ENCODE measurements at places on chromosomes 13 and 19. TPM values are rescaled to one million over a fixed set of nuclear protein-coding genes. Genes with fewer than 3 reads are reported as not detected.

Gene MCF2L
- total RNA-seq, result 9.3 TPM

Gene LILRB1
- 2.3 TPM for total RNA-seq

Gene LYPD3
- 1.8 TPM for total RNA-seq

Gene ATG4D
- total RNA-seq, result 66.6 TPM

Gene CCDC8
- total RNA-seq, result not detected

Gene RNF225
- 0.94 TPM for total RNA-seq

Gene MEIOSIN
- not detected for total RNA-seq

Gene RFXAP
- 16.5 TPM for total RNA-seq

Gene MEF2B
- 5.2 TPM for total RNA-seq

- H3K27me3 ChIP-seq, result peaks cover 19% of the 10 kb centered on the region
- DNase-seq, result peak; percentile 81
- peaks cover 8% of the 10 kb centered on the region for H3K36me3 ChIP-seq
- H3K4me3 ChIP-seq, result peak overlapping the region; percentile 61
Measured at GRCh38 chr19:45499196-45500180, 1.2 kb downstream of the PPM1N start.

GRCh38 chr19:1704339-1704738, 49.0 kb upstream of the ONECUT3 start:
- H3K27me3 ChIP-seq, result peaks cover 28% of the 10 kb centered on the region
- no peak for DNase-seq
- peaks cover 10% of the 10 kb centered on the region for H3K4me1 ChIP-seq
- H3K4me3 ChIP-seq, result no peak overlapping the region
- no peaks in the 10 kb centered on the region for H3K36me3 ChIP-seq

- H3K4me1 ChIP-seq, result no peaks in the 10 kb centered on the region
- DNase-seq, result no peak
- no peaks in the 10 kb centered on the region for H3K27me3 ChIP-seq
- no peak overlapping the region for H3K4me3 ChIP-seq
- no peaks in the 10 kb centered on the region for H3K36me3 ChIP-seq
- H3K27ac ChIP-seq, result no peak overlapping the region
Measured at GRCh38 chr13:108049211-108049610, 166.1 kb downstream of the LIG4 start.

GRCh38 chr19:56966225-56966696, 125.7 kb upstream of the PEG3 start:
- no peak for DNase-seq
- H3K4me3 ChIP-seq, result no peak overlapping the region
- H3K36me3 ChIP-seq, result no peaks in the 10 kb centered on the region
- H3K27me3 ChIP-seq, result no peaks in the 10 kb centered on the region
- H3K4me1 ChIP-seq, result no peaks in the 10 kb centered on the region

GRCh38 chr13:60619461-60619860, 222.4 kb downstream of the TDRD3 start:
- no peaks in the 10 kb centered on the region for H3K36me3 ChIP-seq
- no peak for DNase-seq
- H3K27ac ChIP-seq, result no peak overlapping the region
- H3K27me3 ChIP-seq, result peaks cover 14% of the 10 kb centered on the region
- no peak overlapping the region for H3K4me3 ChIP-seq
- H3K4me1 ChIP-seq, result no peaks in the 10 kb centered on the region

DNA sequence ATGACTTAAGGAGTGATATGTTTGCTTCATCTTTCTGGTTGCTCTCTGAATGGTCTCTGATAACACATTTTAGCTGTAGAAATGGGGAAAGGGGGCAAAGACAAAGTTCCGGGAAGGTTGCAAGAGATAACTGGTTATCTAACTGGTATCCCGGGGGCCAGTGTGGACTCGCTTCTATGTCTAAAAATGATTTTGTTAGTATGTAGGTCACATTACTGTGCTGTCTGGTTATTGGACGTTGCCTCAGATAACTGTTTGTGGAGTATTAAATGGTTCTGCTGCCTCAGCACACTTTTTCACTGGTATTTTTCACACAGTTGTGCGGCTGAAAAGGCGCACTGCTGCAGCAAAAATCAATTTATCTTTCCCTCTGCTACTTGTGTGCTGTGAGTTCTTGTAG, 63.0 kb upstream of the ZNF536 start:
- no peak overlapping the region for H3K4me3 ChIP-seq
- H3K4me1 ChIP-seq, result no peaks in the 10 kb centered on the region
- no peak overlapping the region for H3K27ac ChIP-seq
- no peaks in the 10 kb centered on the region for H3K36me3 ChIP-seq
- no peak for DNase-seq

DNA sequence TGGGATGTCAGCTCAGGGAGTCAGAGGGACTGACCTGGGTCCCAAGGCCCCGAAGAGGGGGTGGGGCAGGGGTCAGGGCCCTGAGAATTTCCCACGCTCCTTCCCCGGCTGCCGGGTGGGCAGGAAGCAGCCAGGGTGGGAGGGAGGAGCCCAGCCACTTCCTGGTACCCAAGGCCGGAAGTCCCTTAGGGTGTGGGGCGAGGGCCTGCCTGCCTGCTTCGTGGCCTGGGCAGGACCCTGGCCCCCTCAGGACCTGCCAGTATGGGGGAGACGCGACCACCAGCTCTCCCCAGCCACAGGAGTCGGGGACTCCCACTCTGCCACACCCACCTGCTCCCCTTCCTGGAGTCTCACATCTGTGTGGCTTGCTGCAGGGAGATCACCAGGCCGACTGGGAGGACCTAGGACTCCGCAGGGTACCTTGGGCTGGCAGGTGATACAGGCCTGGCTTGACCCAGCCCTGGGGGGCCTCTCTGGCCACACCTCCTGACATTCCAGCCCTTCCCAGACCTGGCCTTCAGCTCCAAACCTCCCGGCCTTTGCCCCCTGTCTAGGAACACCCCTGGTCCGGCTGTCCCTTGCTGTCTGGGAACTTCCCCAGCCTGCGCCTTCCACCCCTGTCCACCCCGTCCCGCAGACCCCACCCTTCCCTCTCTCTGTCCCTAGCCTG, 9.8 kb upstream of the CIRBP start:
- peak overlapping the region; percentile 99 for H3K27ac ChIP-seq
- H3K4me1 ChIP-seq, result peaks cover 34% of the 10 kb centered on the region
- H3K27me3 ChIP-seq, result no peaks in the 10 kb centered on the region
- peak overlapping the region; percentile 98 for H3K4me3 ChIP-seq
- DNase-seq, result peak; percentile 84
- H3K36me3 ChIP-seq, result peaks cover 13% of the 10 kb centered on the region

GRCh38 chr13:110873639-110874507, 41.0 kb downstream of the ANKRD10 start:
- H3K27me3 ChIP-seq, result peaks cover 35% of the 10 kb centered on the region
- H3K36me3 ChIP-seq, result no peaks in the 10 kb centered on the region
- H3K27ac ChIP-seq, result no peak overlapping the region
- peaks cover 11% of the 10 kb centered on the region for H3K4me1 ChIP-seq
- no peak for DNase-seq

DNA sequence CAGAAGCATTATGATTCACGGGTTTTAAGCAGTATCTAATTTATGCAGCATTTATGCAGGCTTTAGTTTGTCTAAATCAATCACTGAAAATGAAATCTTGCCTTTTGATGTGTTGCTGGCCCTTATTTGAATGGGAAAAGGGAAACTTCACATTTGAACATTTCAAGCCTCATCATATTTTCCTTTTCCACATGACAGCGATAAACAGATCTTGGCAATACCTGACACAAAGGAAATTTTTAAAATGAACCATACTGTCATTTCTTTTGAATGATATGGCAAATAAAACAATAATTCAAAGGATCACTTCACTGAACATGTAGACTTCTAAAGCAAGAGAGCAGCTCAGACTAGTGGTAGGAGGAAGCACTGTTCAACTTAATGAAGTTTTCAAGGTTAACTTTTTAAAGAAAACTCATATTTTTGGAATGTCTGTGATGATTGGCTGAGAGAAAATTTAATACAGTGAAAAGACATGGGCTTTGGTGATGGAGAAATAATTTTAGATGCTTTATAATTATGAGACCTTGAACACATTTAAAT, 198.1 kb downstream of the OXGR1 start:
- H3K27ac ChIP-seq, result no peak overlapping the region
- H3K4me3 ChIP-seq, result no peak overlapping the region
- H3K36me3 ChIP-seq, result no peaks in the 10 kb centered on the region
- no peaks in the 10 kb centered on the region for H3K4me1 ChIP-seq

DNA sequence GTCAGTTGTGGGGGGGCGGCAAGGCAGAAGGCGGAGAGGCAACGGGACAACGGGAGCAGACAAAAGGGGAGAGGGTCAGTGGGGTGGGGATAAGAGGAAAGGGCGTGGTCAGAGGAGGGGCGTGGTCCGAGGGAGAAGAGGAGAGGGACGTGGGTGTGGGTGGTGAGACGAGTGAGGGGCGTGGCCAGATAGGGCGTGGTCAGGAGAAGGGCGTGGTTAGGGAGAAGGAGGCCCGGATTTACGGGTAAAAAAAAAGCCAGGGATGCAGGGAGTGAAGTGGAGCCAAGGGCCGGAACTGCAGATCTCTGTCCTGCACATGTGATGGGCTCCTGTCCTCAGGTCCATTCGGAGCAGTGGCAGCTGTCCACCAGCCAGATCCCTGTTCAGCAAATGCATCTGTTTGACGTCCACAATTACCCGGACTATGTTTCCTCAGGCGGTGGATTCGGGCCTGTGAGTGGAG, 21.5 kb downstream of the CPT1C start:
- no peak overlapping the region for H3K4me3 ChIP-seq
- no peak overlapping the region for H3K27ac ChIP-seq
- H3K4me1 ChIP-seq, result peaks cover 4% of the 10 kb centered on the region
- H3K27me3 ChIP-seq, result peaks cover 6% of the 10 kb centered on the region

DNA sequence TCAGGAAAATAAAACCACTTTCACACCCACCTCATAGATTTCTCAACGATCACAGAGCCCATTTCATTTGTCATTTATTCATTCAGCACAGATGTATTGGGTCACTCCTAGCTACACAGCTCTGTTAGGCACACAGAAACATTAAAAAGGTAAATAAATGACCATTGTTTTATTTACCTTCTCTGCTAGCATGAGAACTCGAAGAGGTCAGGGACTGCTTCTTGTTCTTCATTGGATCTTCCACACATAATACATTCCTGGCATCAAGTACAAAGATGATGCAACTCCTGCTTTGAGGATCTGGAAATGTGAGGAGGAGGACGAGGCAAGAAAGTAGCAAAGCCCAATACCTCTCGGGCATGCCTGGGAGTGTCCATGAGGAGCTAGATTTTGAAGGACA, 168.1 kb downstream of the RBM26 start:
- H3K4me3 ChIP-seq, result no peak overlapping the region
- no peak for DNase-seq
- H3K36me3 ChIP-seq, result no peaks in the 10 kb centered on the region
- no peak overlapping the region for H3K27ac ChIP-seq
- peaks cover 11% of the 10 kb centered on the region for H3K27me3 ChIP-seq

GRCh38 chr19:45887200-45887710, 1.3 kb upstream of the IRF2BP1 start:
- peak overlapping the region; percentile 94 for H3K27ac ChIP-seq
- H3K4me3 ChIP-seq, result peak overlapping the region; percentile 90
- peaks cover 13% of the 10 kb centered on the region for H3K4me1 ChIP-seq
- peaks cover 2% of the 10 kb centered on the region for H3K36me3 ChIP-seq
- H3K27me3 ChIP-seq, result no peaks in the 10 kb centered on the region

DNA sequence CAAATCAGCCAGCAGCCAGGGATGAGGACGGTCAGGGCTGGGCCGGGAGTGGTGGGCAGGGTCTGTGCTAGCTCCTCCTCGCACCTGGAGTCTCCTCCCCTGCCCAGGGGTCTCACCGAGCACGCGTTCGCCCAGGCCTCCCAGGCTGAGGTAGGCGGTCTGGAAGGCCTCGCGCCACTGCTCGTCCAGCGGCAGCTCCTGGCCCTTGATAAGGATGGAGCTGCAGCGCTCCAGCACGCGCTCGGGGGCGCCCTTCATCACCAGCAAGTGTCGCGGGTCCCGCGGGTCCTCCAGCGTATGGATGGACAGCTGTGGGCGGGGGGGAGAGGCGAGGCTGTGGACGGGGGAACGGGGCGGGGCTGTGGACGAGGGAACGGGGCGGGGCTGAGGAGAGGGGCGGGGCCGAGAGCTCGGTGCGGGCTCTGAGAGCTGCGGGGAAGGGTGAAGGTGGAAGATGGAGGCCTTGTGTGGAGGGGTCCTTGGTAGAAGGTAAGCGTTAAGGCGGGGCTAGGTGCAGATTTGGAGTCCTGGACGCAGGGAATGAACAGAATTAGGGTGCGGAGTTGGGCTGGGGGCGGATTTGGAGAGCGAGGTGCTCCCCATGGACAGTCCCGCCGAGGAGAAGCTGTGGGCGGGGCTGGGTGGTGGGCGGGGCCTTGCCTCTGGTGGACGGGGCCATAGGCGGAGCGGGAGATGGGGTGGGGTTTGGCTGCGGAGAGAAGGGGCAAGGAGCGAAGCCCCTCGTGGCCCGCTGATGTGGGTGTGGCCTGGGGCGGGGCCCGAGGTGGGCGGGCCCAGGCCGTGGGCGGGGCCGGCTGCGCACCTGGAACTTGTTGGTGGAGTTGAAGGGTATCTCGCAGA, 5.7 kb downstream of the ATP4A start:
- H3K27ac ChIP-seq, result no peak overlapping the region
- peaks cover 6% of the 10 kb centered on the region for H3K4me1 ChIP-seq
- H3K4me3 ChIP-seq, result peak overlapping the region; percentile 84
- peaks cover 36% of the 10 kb centered on the region for H3K27me3 ChIP-seq
- DNase-seq, result peak; percentile 70
- no peaks in the 10 kb centered on the region for H3K36me3 ChIP-seq

Measured in activated naive CD8-positive, alpha-beta T cell treated with anti-CD3 and anti-CD28 coated beads, Interleukin-2, amount 10 ng/mL, durations not matched to agents 7 days and 5 days (primary cell).